Sigmoid colon (tissue), 7 donors: ENCODE measurements at places on chromosomes 1 and 21. TPM values are rescaled to one million over a fixed set of nuclear protein-coding genes. Genes with fewer than 3 reads are reported as not detected.

The SPATA45 gene
- not detected for total RNA-seq

DNA sequence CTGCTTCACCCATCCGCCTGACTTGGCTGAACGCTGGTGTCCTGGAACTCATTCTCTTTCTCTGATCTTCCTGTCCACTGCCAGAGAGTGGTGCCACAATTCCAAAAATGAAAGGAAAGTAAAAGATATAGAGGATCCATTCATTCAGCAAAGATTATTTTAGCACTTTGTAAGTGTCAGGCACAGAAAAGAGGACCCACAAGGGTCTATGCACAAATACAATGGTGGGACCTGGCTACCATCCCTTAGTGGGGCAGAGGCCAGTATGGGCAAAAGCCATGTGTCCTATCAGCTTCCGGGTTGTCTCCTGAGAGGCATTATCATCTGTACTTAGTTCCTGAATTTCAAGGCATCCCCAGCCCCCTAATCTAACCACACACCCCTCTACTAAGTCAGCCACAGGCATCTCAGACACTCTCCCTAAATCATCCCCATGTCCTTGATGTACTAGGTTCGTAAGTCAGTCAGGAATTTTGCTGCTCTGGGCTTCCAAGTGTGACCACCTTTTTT is 19.0 kb downstream of the SSR2 start:
- no peak for DNase-seq
- H3K27ac ChIP-seq = no peak overlapping the region
- H3K4me1 ChIP-seq = no peaks in the 10 kb centered on the region
- H3K27me3 ChIP-seq = no peaks in the 10 kb centered on the region
- H3K36me3 ChIP-seq = no peaks in the 10 kb centered on the region

The PPFIA4 gene
- 4.3 TPM for total RNA-seq

DNA sequence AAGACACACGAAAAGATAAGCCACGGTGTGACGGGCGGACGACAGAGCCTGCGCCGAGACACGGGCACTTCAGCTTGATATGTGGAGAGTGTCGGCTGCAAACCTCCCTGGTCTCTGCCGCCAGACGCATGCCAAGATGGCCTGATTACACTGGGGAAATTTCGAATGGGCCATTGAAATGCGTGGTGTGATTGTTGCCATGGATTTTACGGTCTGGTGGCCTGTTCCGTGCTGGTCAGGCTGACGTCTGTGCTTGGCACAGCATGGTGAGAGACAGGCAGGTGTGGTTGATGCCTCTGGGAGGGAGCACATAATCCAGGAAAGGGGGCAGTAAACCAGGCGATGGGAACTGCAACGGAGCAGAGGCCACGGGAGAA is 105.6 kb upstream of the TMPRSS2 start:
- peak overlapping the region; percentile 72 for H3K27ac ChIP-seq
- no peak overlapping the region for H3K4me3 ChIP-seq
- no peaks in the 10 kb centered on the region for H3K36me3 ChIP-seq
- no peak for DNase-seq
- H3K4me1 ChIP-seq = no peaks in the 10 kb centered on the region

DNA sequence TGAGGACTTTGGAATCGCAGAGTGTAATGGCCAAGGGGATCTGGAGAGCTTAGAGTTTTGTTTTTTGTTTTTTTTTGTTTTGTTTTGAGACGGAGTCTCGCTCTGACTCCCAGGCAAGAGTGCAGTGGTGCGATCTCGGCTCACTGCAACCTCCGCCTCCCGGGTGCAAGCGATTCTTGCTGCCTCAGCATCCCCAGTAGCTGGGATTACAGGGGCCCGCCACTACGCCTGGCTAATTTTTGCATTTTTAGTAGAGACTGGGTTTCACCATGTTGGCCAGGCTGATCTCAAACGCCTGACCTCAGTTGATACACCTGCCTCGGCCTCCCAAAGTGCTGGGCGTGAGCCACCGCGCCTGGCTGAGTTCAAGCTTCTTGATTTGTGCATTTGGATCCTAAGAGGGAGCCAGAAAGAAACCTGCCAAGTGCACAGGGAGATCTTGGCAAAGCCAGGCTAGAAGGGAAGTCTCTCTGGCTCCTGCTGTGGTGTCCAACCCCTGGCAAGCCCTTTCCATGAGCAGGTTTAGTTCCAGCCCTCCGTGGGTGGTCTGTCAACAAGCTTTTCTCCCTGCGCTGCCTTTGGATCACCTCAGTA is 852 bp downstream of the FAAH start:
- DNase-seq = peak; percentile 70
- H3K27me3 ChIP-seq = no peaks in the 10 kb centered on the region
- H3K36me3 ChIP-seq = no peaks in the 10 kb centered on the region
- peak overlapping the region; percentile 71 for H3K4me3 ChIP-seq
- H3K4me1 ChIP-seq = peaks cover 17% of the 10 kb centered on the region
- no peak overlapping the region for H3K27ac ChIP-seq

- no peak overlapping the region for H3K4me3 ChIP-seq
- H3K36me3 ChIP-seq = no peaks in the 10 kb centered on the region
- no peaks in the 10 kb centered on the region for H3K27me3 ChIP-seq
- DNase-seq = no peak
- H3K27ac ChIP-seq = no peak overlapping the region
Measured at GRCh38 chr1:248627971-248628844, 6.7 kb downstream of the OR2T11 start.

The CYP4Z1 gene
- 1.8 TPM for total RNA-seq

GRCh38 chr21:32278103-32278502 is 746 bp downstream of the MIS18A start:
- peak overlapping the region; percentile 85 for H3K4me3 ChIP-seq
- peaks cover 19% of the 10 kb centered on the region for H3K4me1 ChIP-seq
- H3K27me3 ChIP-seq = no peaks in the 10 kb centered on the region

The FAM72C gene
- total RNA-seq = not detected

The TSNAX gene
- 29.3 TPM for total RNA-seq

- H3K36me3 ChIP-seq = no peaks in the 10 kb centered on the region
- DNase-seq = no peak
- peaks cover 65% of the 10 kb centered on the region for H3K4me1 ChIP-seq
- peak overlapping the region; percentile 25 for H3K4me3 ChIP-seq
Measured at GRCh38 chr21:44907966-44908895, 12.5 kb downstream of the ITGB2 start.

- no peaks in the 10 kb centered on the region for H3K4me1 ChIP-seq
- H3K27ac ChIP-seq = no peak overlapping the region
- H3K27me3 ChIP-seq = no peaks in the 10 kb centered on the region
- DNase-seq = no peak
- no peak overlapping the region for H3K4me3 ChIP-seq
Measured at GRCh38 chr1:206905295-206906164, 8.3 kb downstream of the IL24 start.

DNA sequence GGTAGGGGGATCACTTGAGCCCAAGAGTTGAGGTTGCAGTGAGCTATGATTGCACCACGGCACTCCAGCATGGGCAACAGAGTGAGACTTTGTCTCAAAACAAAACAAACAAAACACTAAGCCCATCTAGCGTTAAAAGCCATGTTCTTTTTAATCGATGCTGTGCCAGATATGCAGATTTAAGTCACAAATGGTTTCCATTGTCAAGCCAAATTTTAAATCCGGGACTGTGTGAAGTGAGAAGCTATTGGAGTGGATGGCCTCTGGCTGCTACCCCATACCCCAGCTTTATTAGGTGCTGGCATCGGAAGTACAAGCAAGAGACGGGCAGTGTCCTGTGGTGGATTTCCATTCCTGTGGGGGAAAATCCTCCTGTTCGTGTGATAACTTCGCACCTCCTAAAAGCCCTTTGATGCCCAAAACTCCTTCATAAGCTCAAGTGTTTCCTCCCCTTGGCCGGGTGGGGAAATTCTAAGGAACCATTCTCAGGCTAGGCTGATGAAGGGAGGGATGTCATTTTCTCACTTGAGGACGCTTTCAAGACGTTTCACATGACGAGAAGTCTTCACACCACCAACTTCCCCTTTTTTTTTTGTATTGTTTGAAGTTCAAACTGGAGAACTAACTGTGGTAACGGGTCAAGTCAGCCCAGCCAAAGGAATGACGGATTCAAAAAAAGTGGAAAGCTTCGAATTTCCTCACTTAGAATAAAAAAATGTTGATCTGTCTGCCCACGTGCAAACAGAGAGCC is 140.8 kb downstream of the KAZN start:
- no peak overlapping the region for H3K27ac ChIP-seq
- no peak for DNase-seq
- H3K4me3 ChIP-seq = no peak overlapping the region

DNA sequence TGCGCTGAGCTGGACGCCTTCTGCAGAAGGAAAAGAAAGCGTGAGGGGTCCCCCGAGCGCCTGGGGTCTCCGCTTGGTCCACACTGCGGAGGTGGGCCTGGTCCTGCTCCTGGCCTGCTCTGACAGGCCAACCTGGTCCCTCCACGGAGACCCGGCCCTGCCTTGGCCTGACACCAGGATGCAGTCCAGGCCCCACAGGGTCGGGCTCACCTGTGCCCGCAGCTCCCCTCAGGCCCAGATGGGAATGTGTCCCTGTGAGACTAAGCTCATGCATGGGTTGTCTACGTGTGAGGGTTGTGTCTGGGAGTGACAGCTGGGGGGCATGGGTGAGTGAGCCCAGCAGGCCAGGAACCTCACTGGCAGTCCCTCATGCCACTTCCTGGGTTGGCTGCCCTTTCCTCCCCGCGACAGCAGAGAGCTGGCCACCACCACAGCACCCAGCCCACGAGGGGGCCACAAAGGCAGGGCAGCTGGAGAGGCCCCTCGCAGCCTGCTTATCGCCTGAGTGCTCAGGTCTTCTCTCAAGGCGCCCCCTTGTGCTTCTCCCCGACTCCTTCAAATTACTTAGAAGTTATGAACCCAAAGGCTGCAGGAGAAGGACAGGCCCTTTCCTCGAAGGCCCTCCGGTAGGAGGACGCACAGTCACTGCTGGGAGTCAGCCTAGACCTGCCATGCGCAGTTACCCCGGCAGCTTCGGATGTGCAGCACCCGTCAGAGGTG is 41.1 kb downstream of the SLC45A1 start:
- peak overlapping the region; percentile 50 for H3K27ac ChIP-seq
- H3K36me3 ChIP-seq = peaks cover 69% of the 10 kb centered on the region
- DNase-seq = no peak
- H3K27me3 ChIP-seq = no peaks in the 10 kb centered on the region

The IGSF9 gene
- total RNA-seq = not detected

DNA sequence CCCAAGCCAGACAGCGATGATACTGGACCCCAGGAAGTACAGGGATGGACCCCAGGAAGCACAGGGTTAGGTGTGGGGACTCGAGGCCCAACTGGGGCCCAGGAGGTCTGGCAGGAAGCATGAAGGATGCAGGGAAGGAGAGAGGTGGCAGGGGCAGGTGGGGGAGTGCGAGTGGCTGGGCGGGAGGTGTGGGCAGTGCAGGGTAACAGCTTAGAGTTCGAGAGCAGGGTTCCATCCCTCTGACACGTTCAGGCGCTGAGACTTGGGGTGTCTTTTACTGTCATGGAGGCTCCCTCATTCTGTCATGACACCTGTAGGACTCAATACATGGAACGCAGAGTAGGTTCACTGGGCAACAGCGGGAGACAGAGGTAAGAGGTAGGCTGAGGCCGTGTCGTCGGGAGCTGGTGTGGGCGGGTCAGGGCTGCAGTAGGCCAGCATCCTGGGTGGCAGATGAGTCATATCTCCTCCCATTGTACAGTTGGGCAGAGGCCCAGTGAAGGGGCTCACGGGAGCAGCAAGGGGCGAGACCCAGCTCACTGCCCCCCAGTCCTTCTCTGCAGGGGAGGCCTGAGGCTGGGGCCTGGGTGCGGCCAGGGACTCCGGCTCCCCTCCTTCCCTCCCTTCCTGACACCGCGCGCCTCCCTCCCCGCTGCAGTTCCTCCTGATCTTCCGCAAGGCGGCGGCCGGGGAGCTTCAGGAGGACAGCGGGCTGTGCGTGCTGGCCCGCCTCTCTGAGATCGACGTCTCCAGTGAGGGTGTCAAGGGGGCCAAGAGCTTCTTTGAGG is 11.6 kb upstream of the CTRC start:
- peaks cover 28% of the 10 kb centered on the region for H3K4me1 ChIP-seq
- H3K27me3 ChIP-seq = no peaks in the 10 kb centered on the region
- no peaks in the 10 kb centered on the region for H3K36me3 ChIP-seq
- H3K27ac ChIP-seq = peak overlapping the region; percentile 78
- DNase-seq = peak; percentile 84

DNA sequence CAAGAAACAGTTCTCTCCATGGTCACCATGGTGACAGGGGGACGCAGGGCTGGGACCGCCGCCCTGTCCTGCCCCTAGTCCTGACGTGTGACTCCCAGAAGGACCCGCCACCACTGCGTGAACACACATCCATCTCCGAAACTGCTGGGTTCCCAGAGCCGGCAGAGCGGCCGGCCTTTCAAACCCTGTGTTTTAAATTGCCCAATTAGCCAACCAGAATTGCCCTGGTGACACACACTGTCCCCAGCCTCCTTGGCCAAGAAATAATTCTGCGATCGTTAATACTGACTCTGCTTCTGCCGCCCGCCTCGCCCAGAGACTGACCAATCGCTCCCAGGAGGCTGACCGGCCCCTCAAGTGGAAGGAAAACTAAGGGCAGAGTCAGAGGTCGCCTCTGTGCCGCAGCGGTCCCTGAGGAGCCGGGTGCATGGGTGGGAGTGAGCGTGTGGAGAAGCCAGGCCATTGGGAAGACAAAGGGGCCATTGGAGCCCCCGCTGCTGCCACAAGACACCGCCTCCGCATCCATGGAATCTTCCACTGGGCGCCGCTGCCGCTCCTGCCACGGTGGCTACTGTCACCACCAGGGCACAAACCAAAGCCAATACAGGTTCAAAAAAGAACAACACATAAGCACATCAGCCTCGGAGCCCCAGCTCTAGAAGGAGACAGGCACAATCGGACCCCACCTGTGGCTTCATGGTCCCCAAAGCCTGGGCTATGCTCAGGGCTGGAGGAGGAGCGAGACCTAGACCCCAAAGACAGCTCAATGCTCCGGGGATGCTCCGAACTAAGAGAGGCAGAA is 273.2 kb downstream of the NPHP4 start:
- no peak overlapping the region for H3K27ac ChIP-seq
- DNase-seq = no peak
- no peaks in the 10 kb centered on the region for H3K27me3 ChIP-seq
- H3K36me3 ChIP-seq = no peaks in the 10 kb centered on the region

DNA sequence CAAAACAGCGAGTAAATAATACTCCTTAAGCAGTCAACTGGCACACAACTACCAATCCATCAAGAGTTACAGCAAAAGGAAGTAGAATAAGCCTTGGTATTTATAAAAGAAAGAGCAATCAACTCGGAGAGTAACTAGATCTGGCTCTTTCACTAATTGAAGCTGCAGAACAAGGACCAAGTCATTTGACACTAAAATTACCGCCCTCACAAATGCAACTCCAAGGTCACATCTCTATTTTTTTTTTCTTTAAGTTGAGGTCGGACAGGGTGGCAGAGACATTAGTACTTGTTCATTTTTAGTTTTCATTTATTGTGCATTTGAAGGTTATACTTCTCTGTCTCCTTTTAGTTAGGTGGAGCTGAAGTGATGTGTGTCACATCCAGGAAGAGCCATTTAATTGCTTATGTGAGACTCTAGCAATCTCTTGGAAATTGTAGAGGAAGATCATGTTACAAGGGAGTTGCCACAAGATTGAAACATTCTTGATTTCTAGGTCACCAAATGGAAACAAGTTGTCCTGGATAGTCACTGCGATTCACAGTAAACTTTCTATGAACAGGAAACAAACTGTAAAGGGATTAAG is 138.1 kb upstream of the ADAMTS5 start:
- no peaks in the 10 kb centered on the region for H3K36me3 ChIP-seq
- DNase-seq = no peak
- no peaks in the 10 kb centered on the region for H3K27me3 ChIP-seq
- H3K4me3 ChIP-seq = no peak overlapping the region
- no peaks in the 10 kb centered on the region for H3K4me1 ChIP-seq

The DLGAP3 gene
- total RNA-seq = 0.55 TPM
